ENCODE measurements at places on chromosomes 3 and 15. TPM values are rescaled to one million over a fixed set of nuclear protein-coding genes. Genes with fewer than 3 reads are reported as not detected.

DNA sequence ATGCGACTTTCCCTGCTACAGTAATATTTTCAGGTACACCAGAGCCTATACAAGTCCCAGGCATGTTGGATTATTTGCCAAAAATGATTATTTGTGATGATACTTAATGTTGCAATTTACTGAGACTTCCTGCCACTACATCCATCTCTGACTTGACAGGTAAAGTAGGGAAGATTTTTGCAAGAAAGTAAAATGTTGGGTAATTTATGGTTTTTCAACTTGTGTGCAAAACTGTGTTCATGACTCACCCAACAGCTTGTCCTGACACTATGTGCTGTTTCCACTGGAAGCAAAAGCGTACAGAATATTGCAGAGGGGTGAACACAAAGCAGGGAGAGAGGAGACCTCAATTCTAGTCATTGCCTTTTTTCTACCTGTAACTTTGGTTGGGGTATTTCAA lies 5.4 kb upstream of the CRBN start:
- DNase-seq, result no peak

The CACNA2D3 gene
- 1.5 TPM for polyA plus RNA-seq

The ARPIN gene
- polyA plus RNA-seq, result 30.9 TPM

- DNase-seq, result no peak
Observed at GRCh38 chr15:66921319-66921915, 144.0 kb upstream of the SMAD3 start.

The SLC22A13 gene
- polyA plus RNA-seq, result 1.5 TPM

DNA sequence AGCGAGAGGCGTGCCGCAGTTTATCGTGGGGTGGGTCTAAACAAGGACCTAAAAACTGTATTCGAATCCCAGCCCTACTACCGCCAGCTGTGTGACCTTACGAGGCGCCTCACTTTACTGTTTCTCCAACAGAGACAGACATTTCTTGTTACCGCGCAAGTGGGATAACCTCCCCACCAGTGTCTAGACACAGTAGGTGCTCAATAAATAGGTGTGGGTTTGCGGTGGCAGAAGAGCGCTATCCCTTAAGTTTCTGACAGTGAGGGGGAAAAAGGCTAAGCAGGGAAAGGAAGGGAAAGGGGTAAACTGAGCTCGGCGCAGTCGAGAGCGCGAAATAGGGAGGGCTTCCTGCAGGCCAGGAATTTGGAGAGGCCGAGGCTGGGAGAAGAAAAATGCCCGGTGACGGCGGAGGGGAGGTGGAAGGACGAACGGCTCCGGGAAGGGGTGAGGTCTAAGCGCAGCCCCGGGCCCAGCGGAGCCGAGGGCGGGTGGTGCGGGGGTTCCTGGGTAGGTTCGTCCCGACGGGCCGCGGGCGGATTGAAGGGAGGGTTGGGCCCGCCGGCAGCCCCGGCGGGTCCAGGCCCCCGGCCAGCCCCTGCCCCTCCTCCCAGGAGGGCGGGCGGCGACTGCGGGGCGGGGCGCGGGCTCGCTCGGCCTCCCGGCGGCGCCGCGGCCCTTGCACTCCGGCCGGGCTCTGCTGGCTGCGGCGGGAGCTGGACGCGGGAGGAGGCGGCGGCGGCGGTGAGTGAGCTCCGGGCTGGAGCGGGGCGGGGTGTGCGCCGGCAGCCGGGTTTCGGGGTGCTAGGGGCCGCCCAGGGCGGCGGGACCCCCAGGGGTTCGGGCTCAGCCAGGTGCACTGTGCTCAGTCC lies at the start of gene CGNL1:
CGNL1 (plus strand) TSS at position 679 of the 869 bp plus-strand sequence. CDS start 61,495 bp downstream, outside the sequence.
- DNase-seq, result peak; percentile 53

DNA sequence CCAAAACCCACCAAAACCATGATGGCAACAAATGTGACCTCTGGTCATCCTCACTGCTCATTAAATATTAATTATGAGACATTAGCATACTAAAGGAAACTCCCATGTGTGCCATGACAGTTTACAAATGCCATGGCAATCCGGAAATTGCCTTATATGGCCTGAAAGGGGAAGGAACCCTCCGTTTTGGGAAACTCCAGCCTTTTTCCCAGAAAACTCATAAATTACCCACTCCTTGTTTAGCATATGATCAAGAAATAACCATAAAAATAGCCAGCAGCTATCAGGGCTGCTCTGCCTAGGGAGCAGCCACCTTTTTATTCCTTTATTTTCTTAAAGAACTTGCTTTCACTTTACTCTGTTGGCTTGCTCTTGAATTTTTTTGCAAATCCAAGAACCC lies 992.7 kb downstream of the NTRK3 start:
- no peak for DNase-seq

DNA sequence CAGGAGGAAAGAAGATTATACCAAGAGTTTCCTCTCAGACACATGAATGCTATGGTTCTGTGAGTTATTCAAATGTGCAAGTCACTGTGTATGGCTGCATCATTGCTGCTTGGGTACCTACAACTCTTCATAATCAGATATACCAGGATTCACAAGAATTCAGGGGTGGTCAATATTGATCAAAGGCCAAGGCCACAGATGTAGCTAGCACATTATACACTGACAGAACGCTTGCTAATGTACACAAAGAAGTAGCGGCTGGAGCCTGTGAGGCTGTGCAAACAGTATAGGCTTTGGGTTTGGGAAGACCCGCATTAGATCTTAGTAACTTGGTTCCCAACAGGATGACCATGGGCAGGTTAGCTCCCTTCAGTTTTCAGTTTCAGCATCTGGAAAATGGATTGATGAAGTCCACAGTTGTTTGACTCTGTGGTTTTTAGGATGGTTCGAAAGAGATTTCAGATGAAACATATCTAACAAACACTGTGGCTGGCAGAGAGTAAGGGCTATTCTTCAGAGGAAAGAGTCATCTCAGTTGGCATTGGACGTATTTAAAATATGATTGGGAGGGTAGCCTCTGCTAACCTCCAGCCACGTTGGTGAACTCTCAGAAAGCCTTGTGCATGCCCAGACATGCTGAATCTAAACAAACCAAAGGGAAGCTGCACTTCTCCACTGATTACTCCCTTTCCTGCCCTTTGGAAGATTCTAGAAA lies 748.7 kb upstream of the CFAP20DC start:
- DNase-seq, result no peak

All from left renal cortex interstitium (tissue), 4 donors.